ENCODE measurements at places on chromosomes 13 and 19.

DNA sequence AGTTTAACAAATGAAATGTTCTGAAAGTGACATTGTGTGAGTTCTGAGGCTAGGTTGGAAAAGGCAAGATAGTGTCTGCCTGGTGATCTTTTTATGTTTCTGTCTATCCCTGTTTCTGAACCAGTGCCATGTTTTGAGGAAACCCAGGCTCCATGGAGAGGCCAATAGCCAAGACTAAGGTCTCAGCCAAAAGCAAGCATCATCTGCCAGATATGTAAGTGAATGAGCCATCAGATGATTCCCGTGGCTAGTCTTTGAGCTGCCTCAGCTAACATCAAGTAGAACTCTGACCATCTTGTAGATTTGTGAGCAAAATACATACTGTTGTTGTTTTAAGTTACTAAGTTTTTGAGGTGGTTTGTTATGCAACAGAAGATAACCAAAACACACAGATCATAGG, 19.6 kb upstream of the CCNA1 start:
- DNase-seq = no peak

DNA sequence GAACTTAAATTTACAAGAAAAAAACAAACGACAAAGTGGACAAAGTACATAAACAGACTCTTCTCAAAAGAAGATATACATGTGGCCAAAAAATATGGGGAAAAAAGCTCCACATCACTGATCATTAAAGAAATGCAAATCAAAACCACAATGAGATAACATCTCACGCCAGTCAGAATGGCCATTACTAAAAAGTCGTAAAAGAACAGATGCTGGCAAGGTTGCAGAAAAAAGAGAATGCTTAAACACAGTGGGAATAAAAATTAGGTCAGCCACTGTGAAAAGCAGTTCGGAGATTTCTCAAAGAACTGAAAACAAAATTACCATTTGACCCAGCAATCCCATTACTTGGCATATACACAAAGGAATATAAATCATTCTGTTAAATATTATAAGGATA, 132.7 kb downstream of the UGGT2 start:
- no peak for DNase-seq

- no peak for DNase-seq
Observed at GRCh38 chr13:43433691-43434141, 353.1 kb downstream of the ENOX1 start.

DNA sequence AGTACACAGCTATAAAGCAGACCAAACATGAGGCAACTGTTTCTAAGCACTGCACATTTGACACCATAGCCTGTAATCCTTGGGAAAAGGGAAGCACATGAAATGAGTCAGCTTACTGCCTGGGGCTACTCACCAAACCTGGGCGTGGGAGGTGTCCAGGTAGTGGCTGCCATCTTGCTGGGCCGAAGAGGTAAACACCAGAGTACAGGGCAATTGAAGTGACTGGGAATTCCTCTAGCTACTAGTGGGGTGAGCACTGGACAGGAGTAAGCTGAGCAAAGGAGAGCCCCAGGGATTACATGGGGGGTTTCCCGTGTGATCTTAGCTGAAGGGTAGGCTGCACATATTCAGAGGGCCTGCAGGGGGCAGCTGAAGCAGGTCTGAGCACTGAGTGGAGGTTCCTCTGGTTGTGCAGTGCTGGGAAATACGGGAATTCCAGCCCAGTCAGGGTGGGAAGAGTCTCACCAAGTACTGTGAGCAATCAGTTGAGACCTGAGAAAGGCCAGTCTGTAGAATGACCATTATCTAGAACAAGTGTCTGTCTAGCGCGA, 140.5 kb downstream of the SLC7A1 start:
- no peak for DNase-seq

- DNase-seq = peak; percentile 45
Observed at GRCh38 chr13:38830442-38831045, 143.7 kb downstream of the FREM2 start.

- no peak for DNase-seq
Observed at GRCh38 chr13:103436057-103436654, 369.9 kb upstream of the SLC10A2 start.

DNA sequence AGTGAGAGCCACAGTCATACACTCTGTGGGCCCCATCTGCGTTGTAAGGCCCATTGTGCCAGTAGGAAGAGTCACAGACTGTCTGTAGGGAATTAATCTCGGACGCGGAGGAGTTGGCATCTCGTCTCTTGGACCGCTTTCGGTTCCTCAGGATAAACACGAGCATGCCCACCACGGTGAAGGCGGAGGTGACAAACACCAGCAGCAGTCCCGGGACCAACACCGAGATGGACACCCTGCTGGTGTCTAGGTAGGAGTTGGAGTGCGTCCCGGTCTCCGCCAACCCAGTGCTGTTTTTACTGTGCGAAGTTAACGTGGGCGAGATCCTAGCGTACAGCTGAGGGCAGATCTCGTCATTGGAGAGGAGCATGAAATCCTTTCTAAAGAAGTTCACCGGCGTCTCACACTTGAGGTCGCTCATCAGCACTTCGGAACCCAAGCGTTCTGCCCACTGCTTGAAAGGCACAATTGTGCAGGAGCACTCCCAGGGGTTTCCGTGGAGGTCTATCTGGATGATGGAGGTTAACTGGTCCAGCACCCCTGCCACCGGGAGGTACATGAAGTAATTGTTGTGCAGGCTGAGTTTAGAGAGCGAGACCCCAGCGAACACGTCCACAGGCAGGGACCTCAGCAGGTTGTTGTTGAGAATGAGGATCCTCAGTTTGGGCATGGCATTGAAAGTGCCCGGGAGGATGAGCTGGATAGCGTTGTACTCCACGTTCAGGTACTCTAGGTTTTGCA, 2.7 kb downstream of the SLITRK1 start:
- DNase-seq = no peak

DNA sequence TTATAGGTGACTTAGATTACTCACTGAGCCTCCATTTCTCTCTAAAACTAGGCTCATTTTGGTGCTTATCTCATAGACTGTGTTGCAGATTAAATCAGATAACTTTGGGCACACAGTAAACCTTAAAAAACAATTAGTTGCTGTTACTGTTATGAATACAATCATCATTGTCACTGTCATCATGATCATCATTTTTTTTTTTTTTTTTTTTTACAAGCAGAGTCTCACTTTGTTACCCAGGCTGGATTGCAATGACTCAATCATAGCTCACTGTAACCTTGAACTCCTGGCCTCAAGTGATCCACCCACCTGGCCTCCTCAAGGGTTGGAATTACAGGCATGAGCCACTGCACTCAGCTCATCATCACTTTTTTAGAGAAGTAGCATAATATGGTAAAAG, 60.0 kb downstream of the VWA8 start:
- DNase-seq = no peak

DNA sequence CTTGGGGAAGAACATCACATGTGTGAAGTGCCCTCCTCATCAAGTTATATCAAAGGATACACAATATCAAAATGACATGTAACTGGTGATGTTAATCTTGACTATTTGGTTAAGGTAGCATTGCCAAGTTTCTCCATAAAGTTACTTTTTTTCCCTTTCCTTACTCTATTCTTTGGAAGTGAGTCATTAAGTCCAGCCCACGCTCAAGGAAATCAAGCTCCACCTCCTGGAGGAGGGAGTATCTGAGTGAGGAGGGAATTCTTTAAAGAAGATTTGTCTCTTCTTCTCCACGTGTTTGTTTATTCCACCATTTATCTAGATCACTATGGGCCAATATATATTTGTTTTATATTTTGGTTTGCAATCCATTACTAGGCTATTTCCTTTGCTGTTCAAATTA, 33.6 kb upstream of the FNDC3A start:
- DNase-seq = no peak

DNA sequence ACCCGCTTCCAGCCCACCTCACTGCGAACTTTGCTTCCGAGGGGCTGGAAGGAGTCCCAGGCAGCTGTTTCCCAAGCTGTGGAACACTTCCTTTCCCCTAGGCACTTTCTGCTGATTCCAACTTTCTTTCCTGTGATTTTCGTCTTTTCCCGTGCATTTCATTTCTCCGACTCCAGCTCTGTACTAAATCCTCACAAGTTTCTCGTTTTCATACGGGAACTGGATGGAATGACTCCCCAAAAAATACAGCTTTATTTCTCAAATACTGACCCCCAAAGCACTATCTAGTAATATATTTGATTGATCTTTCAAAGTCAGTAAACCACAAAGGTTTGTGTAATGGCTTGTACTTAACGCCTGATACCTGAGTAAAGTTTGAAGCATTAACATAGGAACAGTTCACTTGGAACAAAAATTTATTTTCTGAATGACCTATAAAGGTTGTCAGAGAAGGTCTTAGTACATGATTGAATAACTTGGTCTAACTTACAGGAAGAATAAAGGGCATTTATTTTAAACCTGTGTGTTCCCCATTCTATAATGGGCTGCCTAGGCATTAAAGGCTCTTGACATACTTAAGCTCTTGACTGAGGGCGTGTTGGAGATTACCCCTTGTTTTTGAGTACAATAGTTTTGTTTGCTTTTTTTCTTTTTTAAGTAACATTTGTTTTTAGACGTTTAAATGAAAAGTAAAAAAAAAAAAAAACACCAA, 1.3 kb upstream of the PCDH9 start:
- DNase-seq = peak; percentile 13

DNA sequence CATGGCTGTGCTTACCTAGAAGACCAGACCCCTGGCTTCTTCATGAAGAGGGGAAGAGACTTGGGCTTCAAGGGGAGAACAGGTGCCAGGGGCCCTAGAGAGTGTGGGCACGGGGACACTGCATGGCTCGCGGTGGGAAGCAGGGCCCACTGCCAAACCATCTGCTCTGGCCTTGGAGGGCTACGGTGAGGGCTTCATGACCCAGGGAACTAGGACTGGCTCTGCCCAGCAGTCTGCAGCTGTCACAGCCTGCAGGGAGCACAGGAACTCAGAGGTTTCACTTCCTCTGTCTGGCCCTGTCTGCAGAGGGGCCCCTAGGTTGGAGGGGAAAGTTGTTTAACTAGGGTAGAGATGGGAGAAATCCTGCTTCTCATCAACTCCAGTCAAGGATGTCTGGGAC, 4.3 kb downstream of the ERCC1 start:
- no peak for DNase-seq

DNA sequence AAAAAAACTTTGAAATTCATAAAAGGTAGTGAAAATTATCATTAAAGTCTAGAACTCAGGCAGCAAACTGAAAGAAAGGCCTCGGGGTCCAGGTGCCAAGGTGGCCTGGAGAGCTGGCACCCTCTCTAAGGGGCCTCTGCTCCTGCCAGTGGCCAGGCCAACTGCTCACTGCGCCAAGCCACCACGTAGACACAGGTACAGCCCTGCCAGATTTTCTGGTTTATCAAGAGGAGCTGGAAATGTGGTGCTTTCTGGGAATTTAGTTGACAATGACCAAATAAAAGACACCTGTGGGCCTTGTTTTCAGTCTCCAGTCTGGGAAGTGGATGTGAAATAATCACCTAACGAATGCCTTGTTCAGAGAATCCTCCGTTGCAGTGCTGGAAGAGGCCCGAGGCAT, 22.8 kb downstream of the ZNF574 start:
- no peak for DNase-seq

- no peak for DNase-seq
Observed at GRCh38 chr13:75139291-75139690, 342.7 kb downstream of the TBC1D4 start.

DNA sequence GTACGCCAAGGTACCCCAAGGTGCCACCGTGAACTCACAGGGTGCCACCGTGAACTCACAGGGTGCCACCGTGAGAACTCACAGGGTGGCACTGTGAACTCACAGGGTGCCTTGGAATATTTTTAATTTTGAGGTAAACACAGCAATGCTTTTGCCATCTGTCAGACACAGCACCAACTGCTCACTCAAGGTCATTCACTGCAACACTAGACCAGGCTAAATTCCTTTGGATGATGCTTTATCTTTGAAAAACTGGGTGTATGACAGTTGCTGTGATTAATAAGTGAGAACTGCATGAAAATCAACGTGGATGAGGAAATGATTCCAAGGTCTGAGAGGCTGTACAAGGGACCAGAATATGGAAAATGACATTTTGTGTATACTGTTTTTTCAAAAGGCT, 18.9 kb downstream of the SAFB2 start:
- no peak for DNase-seq

- DNase-seq = no peak
Observed at GRCh38 chr19:15426485-15427349, 7.9 kb upstream of the AKAP8L start.

DNA sequence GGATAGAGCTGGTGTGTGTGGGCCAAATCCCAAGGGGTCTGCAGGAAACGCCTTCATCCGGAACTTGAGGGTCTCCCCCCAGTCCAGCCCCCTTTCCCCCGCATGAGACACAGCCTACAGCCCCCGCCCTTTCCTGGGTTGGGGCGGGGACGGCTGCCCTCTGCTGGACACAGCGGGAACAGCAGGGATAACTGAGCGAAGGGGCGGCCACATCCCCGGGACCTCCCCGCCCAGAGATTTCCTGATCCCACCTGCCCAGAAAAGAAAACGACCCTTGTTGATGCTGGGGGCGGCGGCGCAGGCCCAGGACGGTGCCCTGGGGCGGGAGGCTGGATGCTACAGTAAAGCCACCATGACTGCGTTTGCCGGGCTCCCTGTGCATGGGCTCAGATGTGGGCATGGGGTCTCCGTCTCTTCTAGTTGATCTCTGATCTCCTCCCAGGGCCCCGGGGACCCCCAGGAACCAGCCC, 14.2 kb downstream of the ONECUT3 start:
- DNase-seq = no peak

GRCh38 chr13:23380534-23380933, 53.0 kb downstream of the SACS start:
- DNase-seq = no peak

DNA sequence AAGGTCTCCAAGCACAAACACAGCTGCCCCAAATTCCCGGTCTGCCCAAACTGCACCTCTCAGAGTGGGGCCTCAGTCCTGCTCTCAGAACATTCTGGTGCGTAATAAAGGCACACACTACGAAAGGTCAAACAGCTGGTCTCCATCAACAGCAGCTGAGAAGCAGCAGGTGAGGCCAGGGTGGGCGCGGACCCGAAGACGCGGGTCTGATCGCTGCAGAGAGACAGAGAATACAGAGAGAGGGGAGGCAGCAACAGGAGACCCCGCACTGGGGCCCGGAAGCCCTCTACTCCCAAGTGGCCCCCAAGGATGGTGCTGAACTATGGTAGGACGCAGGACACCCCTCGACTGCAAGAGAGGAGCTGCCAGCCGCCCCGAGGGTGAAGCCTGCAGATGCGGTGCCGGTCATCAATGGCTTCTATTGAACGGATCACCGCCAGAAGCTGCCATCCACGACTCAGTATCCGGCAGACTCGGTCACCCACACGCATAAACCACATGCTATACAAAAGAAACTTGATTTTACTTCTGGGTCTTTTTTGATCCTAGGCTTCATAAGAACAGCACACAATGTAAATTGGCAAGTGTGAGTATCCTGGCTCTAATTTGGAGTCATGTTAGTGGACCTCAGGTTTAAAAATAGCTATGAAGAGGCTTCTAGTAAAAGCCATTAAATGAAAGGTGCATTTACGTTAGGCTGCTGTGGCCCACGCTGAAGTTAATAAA, 33.4 kb downstream of the STK24 start:
- DNase-seq = no peak

Measured in NCI-H146 (cell line).